ENCODE measurements at places on chromosomes 12 and 14. TPM values are rescaled to one million over a fixed set of nuclear protein-coding genes. Genes with fewer than 3 reads are reported as not detected.

GRCh38 chr12:58204071-58204470, 262.7 kb downstream of the ATP23 start:
- no peaks in the 10 kb centered on the region for H3K27me3 ChIP-seq
- DNase-seq: peak; percentile 2
- no peak overlapping the region for H3K27ac ChIP-seq
- H3K4me3 ChIP-seq: no peak overlapping the region
- no peaks in the 10 kb centered on the region for H3K36me3 ChIP-seq

Gene KICS2
- total RNA-seq: 3.8 TPM

- no peaks in the 10 kb centered on the region for H3K27me3 ChIP-seq
- no peak for DNase-seq
- H3K27ac ChIP-seq: no peak overlapping the region
- H3K36me3 ChIP-seq: no peaks in the 10 kb centered on the region
- no peaks in the 10 kb centered on the region for H3K4me1 ChIP-seq
- H3K4me3 ChIP-seq: no peak overlapping the region
These were observed 50.3 kb downstream of the AKAP6 start for GRCh38 chr14:32379447-32379846.

- H3K4me3 ChIP-seq: no peak overlapping the region
- H3K4me1 ChIP-seq: peaks cover 17% of the 10 kb centered on the region
- no peak overlapping the region for H3K27ac ChIP-seq
- H3K36me3 ChIP-seq: no peaks in the 10 kb centered on the region
- DNase-seq: no peak
These were observed 293.9 kb upstream of the PRKD1 start for GRCh38 chr14:30221546-30221945.

DNA sequence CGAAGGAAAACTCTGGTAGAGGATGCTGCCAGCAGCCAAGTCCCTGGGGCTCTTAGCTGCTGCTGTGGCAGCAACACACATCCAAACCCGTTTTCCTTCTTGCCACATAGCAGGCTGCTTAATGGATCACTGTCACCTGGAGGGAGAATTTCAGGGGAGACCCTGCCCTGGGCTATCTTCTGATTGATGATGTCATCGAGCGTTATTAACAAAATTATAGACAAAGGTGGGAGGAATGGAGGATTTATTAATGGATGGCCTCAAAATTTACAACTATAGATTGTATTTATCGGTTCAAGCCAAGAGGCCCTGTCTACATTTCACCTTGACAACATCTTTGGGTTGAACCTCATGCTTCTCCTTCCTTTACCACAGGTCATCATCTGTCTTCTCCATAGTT, 120.8 kb upstream of the PZP start:
- no peaks in the 10 kb centered on the region for H3K36me3 ChIP-seq
- DNase-seq: no peak
- no peaks in the 10 kb centered on the region for H3K27me3 ChIP-seq
- H3K4me1 ChIP-seq: peaks cover 2% of the 10 kb centered on the region
- H3K4me3 ChIP-seq: no peak overlapping the region

Gene PLA2G1B
- total RNA-seq: not detected

- no peaks in the 10 kb centered on the region for H3K36me3 ChIP-seq
- peak; percentile 26 for DNase-seq
- no peak overlapping the region for H3K4me3 ChIP-seq
- no peaks in the 10 kb centered on the region for H3K27me3 ChIP-seq
- H3K4me1 ChIP-seq: peaks cover 51% of the 10 kb centered on the region
These were observed 69.5 kb downstream of the BTG1 start for GRCh38 chr12:92076101-92076500.

Gene GUCY2C
- total RNA-seq: 0.09 TPM

Gene OLR1
- total RNA-seq: 0.96 TPM

Gene POLR3B
- total RNA-seq: 10.9 TPM

Gene FGF6
- total RNA-seq: not detected

DNA sequence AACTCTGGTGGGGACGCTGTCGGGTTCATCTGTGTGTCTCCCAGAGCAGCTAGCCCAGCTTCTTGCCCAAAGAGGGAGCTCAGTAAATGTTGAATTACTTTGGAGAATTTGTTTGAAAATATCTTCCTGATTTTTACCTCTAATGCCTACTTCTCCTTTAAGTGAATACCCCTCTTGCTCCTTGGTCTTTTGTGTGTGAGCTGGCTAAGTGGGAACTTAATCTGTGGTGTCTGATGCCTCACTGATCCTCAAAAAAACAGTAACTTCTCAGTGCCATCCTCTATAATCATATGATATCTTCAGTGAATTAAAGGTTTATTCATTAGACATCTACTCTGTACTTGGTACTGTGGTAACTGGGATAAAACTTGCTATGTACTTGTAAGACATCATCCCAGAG, 7.7 kb upstream of the PSMA6 start:
- no peak overlapping the region for H3K27ac ChIP-seq
- no peaks in the 10 kb centered on the region for H3K36me3 ChIP-seq
- no peaks in the 10 kb centered on the region for H3K4me1 ChIP-seq
- no peak overlapping the region for H3K4me3 ChIP-seq

GRCh38 chr12:49705479-49706134, 1.6 kb downstream of the FMNL3 start:
- peaks cover 44% of the 10 kb centered on the region for H3K4me1 ChIP-seq
- H3K4me3 ChIP-seq: peak overlapping the region; percentile 81
- H3K27ac ChIP-seq: peak overlapping the region; percentile 78
- H3K27me3 ChIP-seq: peaks cover 6% of the 10 kb centered on the region
- DNase-seq: peak; percentile 75

Gene SLC25A21
- 1.5 TPM for total RNA-seq

DNA sequence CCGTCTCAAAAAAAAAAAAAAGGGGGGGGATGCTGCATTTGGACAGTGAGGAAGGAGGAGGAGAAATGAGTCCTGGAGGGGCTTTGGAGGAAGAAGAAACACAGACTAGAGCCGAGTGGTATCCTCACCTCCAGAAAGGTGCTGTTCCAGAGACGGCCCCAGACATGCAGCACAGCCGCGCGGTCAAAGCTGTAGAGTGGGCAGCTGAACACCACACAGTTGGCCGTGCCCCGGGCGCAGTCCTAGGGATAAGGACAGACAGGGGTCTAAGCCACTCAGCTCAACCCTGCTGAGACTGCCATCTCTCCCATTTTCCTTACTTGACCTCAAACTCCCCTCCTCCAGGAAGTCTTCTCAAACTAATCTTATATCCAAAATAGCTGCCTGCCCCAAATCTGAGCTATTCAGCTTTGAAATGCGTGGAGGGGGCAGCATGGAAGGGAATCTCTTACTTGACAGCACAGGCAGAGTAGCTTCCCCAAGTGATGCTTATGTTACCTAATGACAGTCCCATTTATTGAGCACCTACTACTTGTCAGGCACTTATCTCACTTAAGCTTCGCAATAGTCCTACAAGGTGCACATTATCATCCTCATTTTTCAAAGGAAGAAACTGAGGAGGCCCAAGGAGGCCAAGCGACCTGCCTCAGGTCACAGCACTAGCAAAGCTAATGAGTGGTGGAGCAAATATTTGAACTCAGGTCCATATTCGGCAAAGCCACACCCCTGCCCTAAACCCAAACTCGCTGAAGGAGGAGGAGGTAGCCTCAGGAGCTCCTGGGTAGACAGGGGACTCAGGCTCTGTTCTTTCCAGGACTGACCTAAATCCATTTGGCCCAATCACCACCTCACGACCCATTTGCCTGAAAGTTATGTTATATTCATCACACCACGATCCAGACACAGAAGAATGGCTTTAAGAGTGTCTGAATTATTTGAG, 18.7 kb downstream of the ITGA7 start:
- no peak overlapping the region for H3K4me3 ChIP-seq
- H3K27ac ChIP-seq: no peak overlapping the region
- H3K27me3 ChIP-seq: no peaks in the 10 kb centered on the region
- no peaks in the 10 kb centered on the region for H3K4me1 ChIP-seq
- no peaks in the 10 kb centered on the region for H3K36me3 ChIP-seq

GRCh38 chr12:95951515-95951914, 8.4 kb downstream of the AMDHD1 start:
- no peak overlapping the region for H3K4me3 ChIP-seq
- H3K27ac ChIP-seq: no peak overlapping the region
- peaks cover 14% of the 10 kb centered on the region for H3K27me3 ChIP-seq
- no peaks in the 10 kb centered on the region for H3K4me1 ChIP-seq
- DNase-seq: no peak

Gene CD163
- not detected for total RNA-seq

Gene SSPN
- 6.3 TPM for total RNA-seq

DNA sequence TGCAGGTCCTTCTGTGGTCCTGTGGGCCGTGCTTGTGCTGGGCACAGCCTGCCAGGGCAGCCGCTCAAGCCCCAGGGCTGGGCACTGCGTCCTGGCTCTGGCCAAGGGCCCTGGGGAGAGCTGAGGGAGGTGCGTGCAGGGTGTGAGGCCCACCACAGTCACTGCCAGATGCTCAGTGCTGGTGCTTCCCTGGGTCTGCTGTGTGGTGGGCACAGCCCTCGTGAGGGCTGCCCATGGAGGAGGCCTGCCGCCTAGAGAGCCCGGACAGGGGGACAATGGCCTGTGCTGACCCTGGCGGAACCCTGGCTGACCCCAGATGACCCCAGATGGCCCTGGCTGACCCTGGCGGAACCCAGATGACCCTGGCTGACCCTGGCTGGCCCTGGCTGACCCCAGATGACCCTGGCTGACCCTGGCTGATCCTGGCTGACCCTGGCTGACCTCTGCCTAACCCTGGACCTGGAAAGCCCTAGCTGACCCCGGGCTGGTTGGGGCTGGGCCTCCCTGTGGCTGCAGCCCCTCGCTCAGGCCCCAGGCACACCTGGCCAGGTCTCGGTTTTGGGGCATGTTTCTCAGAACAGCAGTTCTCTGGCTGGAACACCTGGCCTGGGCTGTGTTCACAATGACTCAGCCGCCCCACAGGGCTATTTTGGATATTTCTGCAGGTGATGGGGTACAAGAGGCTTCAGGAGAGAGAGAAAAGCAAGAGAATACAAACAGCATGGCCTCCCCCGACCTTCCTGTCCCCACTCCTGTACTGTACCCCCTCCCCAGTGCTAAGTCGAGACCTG, 55.4 kb downstream of the TMEM121 start:
- H3K27me3 ChIP-seq: no peaks in the 10 kb centered on the region
- H3K27ac ChIP-seq: no peak overlapping the region
- no peaks in the 10 kb centered on the region for H3K4me1 ChIP-seq
- DNase-seq: no peak
- H3K36me3 ChIP-seq: no peaks in the 10 kb centered on the region
- no peak overlapping the region for H3K4me3 ChIP-seq

GRCh38 chr14:73633116-73634010, 11.4 kb upstream of the DNAL1 start:
- peak; percentile 37 for DNase-seq
- H3K36me3 ChIP-seq: no peaks in the 10 kb centered on the region
- peaks cover 11% of the 10 kb centered on the region for H3K4me1 ChIP-seq
- H3K27me3 ChIP-seq: no peaks in the 10 kb centered on the region
- no peak overlapping the region for H3K27ac ChIP-seq

DNA sequence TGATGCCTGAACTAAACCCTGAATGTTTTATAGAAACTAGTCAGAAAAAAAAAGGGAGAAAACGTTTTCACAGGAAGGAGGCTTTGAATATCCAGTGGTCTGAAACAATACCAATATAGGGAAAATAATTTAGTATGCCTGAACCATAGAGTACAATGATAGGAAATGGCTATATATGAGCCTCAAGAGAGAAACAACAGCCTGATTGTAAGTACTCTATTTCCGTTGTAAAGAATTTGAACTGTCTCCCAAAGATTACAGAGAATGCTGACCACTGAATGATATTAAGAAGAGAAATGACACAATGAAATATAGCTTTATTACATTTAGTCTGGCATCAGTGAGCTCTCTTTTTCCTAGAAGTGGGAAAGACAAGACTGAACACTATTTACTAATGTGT, 5.5 kb upstream of the GABARAPL1 start:
- no peak overlapping the region for H3K27ac ChIP-seq
- no peak overlapping the region for H3K4me3 ChIP-seq
- DNase-seq: no peak

- peaks cover 58% of the 10 kb centered on the region for H3K36me3 ChIP-seq
- H3K4me1 ChIP-seq: peaks cover 38% of the 10 kb centered on the region
- no peak overlapping the region for H3K4me3 ChIP-seq
- no peak overlapping the region for H3K27ac ChIP-seq
- no peaks in the 10 kb centered on the region for H3K27me3 ChIP-seq
- peak; percentile 52 for DNase-seq
These were observed 58.7 kb downstream of the SSH1 start for GRCh38 chr12:108798551-108799221.

- H3K36me3 ChIP-seq: no peaks in the 10 kb centered on the region
- H3K27ac ChIP-seq: no peak overlapping the region
- no peak for DNase-seq
These were observed 1.6 kb upstream of the NDRG2 start for GRCh38 chr14:21026274-21026987.

GRCh38 chr14:102821252-102821651, 44.0 kb downstream of the TRAF3 start:
- H3K36me3 ChIP-seq: no peaks in the 10 kb centered on the region
- H3K4me1 ChIP-seq: peaks cover 13% of the 10 kb centered on the region
- no peaks in the 10 kb centered on the region for H3K27me3 ChIP-seq
- no peak for DNase-seq
- no peak overlapping the region for H3K27ac ChIP-seq

Data from astrocyte (in vitro differentiated cells and primary cell).